ENCODE measurements at places on chromosomes 5 and 9.
A peak's percentile ranks its signal among the peaks of the same experiment; 100 is the strongest.

- no peak for DNase-seq
Measured at GRCh38 chr5:76038212-76038611, 45.0 kb upstream of the SV2C start.

- DNase-seq = no peak
Measured at GRCh38 chr5:92561411-92561959, 1019.5 kb downstream of the NR2F1-AS1 start.

- DNase-seq = no peak
Measured at GRCh38 chr5:151030379-151030778, 10.0 kb downstream of the GPX3 start.

GRCh38 chr5:15791859-15792258, 291.9 kb downstream of the FBXL7 start:
- DNase-seq = no peak

DNA sequence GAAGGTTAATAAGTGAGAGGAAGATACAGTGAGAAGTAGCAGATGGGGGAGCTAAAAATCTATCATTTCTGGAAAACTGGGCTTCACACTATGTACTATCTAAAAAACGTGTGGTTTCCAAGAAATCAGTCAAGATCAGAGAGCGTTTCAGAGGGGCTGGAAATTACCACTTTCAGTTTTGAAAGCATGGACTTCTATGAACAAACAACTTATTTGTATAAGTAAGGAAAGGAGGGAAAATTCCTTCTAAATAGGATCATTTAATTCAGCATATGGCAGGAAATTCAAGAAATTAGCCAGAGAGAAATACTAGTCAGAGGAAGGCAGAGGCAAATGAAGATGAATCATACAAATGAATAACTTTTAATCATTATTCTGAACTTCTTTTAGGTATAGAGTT, 11.3 kb downstream of the TNC start:
- DNase-seq = no peak

DNA sequence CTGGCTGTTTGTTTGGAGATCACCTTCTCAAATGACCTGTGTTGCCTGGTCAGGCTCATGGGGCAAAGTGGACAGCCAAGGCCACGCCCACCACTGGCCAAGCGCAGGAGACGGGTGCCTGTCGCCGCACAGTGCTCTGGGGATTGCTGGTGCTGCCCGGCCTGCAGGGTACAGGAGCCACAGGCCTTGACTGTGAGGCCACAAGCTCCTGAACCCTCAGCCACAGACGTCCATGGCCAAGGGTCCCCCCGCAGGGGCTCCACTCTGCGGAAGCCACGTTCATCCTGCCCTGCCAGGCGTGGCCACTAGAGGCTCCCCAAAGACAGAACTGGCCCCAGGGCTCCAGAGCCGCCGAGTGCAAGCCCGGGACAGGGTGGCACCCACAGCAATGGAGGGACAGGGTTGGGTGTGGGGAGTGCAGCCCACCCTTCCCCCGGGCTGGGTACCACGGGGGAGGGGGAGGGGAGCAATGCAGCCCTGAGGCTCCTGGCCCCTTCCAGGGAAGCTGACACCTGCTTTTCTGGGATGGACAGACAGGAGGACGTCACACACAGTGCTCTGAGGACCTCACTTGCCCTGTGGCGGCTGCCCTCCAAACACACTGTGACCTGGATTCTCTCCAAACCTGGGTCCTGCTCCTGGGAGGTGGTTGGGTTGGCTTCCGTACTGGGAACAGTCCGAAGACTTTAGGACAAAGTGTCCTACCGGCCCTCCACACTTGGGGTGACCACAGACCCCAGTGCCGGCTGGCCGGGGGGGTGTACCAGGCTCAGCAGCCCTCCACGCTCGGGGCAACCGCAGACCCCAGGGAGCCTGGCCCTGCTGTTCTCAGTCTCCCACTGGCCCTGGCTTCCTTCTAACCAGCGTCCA, 21.5 kb downstream of the TPPP start:
- DNase-seq = peak; percentile 83

GRCh38 chr9:107486674-107487520, 2.7 kb downstream of the KLF4 start:
- no peak for DNase-seq

DNA sequence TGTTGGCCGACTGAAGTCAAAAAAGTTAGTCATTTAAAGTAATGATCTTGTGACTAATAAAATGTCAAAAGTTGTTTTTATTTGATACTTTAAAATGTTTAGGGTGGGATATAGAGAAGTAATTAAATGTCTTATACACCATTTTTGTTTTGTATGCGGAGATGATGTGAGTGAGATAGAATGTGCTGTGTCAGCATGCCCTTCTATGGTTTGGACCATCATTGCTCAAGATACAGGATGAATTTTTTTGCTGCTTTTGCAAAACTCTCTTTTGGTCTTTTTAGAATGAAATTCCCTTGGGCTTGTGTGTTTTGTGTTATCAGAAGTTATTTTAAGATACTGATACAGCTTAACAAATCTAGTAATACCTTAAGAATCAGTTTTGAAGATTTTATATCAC, 12.5 kb downstream of the SRFBP1 start:
- no peak for DNase-seq

- no peak for DNase-seq
Measured at GRCh38 chr5:176817369-176817840, 7.0 kb downstream of the UNC5A start.

DNA sequence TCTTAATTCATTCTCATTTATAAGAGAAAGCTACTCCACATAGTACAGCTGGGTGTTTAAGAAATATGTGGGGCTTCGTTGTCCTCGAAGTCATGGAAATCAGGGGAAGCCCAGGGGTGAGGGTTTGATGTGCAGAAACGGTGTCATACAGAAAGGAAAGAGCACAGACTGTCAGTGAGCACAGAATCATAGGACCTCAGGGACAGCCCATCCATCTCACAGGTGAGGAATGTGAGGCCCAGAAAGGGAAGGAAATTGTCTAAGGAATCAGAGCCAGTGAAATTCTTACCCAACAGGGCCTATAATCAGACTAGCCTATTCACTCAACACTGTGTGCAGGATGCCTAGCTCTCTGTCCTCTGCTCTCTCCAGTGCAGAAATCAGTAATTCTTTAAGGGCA, 535.6 kb downstream of the SPOCK1 start:
- no peak for DNase-seq

DNA sequence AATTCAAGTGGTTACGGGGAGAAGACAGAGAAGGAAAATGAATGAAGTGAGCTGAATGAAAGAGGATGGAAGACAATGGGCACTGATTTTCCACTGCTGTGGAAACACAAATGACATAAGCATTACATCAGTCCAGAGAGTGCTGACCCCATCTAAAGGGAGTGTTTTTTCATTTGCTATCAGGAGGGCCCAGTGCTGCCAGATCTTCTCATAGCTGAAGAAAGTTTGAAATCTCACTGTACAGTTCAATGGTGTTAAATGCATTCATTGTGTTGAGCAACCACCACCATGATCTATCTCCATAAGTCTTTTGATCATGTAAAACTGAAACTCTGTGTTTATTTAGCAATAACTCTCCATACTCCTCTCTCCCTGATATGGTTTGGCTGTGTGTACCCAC, 41.5 kb upstream of the STARD4 start:
- no peak for DNase-seq
